ENCODE measurements at places on chromosomes 1 and 21. TPM values are rescaled to one million over a fixed set of nuclear protein-coding genes. Genes with fewer than 3 reads are reported as not detected.

Gene TRIM63
- not detected for total RNA-seq

Gene SLC44A5
- total RNA-seq, result under 0.01 TPM

Gene USP16
- total RNA-seq, result 32.6 TPM

Gene ZMYND12
- total RNA-seq, result 1.3 TPM

Gene PADI2
- total RNA-seq, result not detected

Gene VASH2
- 1.0 TPM for total RNA-seq

Gene DYNLT5
- under 0.01 TPM for total RNA-seq

Gene CADM3
- 2.1 TPM for total RNA-seq

Gene CR1L
- not detected for total RNA-seq

Gene GPR3
- 0.26 TPM for total RNA-seq

Gene RXRG
- total RNA-seq, result under 0.01 TPM

Gene TPTE
- total RNA-seq, result not detected

Gene IFT25
- 27.6 TPM for total RNA-seq

All from fibroblast of lung (primary cell).